ENCODE measurements at places on chromosomes 6 and 20.

DNA sequence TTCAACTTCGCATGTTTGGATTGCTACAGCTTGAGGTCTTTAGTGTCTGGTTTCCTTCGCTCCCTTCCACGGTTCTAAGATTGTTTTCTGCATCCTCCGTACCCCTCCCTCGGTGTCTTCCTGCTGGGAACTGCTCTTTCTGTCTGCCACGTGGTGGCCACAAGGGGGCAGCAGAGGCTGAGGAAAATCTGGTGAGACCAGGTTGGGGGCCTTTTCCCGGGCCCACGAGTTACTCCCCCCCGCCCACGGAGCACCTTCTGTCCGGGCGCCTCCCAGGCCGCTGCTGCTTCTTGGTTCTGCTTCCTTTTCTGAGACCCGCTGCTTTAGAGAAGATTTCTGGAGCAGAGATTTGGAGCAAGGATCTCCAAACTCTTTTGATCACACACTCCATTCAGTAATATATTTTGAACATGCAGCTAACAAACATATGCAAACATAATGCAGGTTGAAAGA is 21.1 kb upstream of the NOTCH4 start:
- peak; percentile 47 for DNase-seq

DNA sequence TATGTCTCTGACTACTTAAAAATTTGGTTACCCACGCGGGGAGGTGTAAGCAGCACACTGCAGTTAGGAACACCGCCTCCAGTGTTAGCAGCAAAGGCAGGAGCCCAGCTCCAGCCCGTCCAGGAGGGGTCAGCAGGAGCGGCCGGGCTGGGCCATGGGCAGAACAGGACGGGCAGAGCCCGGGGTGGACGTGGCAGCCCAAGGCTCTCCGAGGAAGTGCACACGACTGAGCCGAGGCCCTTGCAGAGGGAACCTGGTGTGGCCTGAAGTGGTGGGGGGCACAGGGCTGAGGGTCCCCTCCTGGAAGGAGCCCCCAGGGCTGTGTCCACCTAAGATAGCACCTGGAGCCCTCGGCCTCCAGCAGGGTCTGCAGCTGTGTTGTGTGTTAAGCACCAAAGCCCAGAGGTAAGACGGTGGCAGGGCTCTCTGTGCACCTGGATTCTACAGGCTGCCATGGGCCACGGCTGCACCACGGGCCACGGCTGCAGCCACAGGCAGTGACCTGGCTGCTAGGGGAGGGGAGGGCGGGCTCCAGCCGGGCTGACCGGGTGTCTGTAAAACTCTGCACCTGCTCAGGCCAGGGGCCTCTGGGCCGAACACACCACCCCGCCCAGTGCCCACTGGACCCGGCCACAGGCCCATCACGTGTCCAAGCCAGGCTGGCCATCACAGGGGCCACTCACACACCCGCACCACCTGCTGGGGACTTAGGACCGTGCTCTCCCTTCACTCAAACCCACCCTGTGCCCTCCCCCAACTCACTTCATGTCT is 6.6 kb downstream of the SLC2A4RG start:
- DNase-seq: no peak

DNA sequence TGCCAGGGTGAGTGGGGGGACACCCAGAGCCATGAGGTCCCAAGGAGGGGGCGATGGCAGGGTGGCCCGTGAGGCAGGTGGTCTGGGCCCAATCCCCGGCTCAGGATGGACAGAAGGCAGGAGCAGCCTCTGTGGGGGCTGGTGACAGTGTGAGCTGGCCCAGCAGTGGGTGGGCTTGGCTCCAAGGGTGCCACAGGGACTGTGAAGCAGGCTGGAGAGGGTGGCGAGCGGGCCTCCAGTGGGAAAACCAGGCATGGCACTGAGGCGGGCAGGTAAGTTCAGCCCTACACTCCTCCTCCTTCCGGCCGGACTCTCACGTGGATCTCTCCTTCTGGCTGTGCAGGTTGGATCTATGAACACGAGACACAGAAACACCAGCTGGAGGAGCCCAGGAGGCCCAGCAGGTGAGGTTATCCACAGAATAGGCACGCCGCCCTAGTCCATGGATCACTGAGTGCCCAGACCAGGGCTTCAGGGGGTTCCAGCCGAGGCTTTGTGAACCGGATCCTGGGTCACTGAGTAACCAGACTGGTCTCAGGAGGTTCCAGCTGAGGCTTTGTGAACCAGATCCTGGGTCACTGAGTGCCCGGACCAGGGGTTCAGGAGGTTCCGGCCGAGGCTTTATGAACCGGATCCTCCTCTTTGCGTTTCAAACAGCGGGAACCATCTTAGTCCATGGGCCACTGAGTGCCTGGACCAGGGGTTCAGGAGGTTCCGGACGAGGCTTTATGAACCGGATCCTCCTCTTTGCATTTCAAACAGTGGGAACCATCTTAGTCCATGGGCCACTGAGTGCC is 76.4 kb upstream of the BHLHE23 start:
- DNase-seq: no peak

GRCh38 chr6:84500726-84501125 is 263.7 kb downstream of the TBX18 start:
- no peak for DNase-seq

DNA sequence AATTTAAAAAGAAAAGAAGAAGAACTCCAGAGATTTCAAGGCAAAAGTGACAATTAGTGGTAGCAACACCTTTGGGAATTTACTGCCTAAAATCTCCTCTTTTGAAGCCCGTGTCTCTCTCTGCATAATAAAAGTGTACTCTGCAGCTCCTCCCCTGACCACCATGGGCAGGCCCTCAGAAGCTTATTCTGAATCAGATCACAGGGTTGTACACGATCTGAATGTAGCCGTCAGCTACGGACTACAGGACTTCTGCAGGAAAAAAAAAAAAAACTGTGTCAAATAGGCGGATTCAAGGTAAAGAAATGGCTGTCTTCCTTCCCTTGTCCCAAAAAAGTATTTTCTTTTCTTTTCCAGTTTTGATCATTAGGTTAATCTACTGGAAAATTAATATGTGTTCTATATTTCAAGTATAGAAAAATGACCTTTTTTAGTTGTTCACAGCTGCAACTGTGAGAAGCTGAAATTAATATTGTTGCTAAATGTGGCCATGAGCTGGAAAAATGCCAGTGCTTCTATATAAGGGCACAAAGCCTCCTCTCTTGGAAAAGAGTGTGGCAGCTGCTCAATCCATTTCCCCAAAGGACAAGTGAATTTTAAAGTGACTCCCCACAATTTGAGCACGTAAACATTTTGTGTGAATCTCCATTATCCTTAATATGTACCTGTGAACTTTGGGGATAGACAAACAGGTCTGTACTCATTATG is 397.4 kb downstream of the C6orf118 start:
- no peak for DNase-seq

DNA sequence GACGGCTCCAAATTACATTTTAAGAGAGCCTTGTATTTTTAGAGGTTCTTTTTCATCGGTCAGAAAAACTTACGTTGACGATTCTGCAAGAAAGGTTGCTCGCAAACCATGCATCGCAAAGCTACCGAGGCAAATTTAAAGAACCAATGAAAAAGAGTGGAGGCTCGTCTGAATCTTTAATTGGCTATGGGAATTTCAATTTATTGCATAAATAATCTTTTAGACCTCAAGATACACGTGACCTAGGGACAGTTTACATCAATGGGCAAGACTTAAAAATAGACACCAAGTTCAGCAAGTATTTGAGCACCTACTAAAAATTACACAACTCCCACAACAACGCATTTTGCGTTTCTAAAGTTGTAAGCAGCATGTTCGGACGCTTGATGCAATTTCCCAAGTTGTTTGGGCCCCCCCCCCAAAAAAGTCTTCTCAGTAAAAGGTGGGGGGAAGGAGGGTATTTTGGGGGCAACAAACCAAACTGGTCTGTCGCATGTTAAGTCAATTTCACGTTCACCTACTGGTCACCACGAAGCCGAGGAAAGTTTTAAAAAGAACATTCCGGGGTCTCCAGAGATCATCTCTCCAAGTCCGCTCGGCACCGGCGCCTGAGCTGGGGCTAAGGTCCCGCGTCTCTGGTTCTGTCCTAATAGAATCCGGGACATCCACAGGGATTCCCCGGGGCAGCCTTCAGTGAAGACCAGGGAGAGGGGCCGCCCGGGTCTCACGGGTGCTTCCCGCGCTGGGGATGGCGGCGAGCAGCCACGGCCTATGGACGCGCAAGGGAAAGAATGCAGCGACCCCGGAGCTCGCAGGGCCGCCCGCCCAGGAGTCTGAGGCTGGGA is 851 bp downstream of the SNX5 start:
- no peak for DNase-seq

GRCh38 chr6:21613809-21614208 is 20.3 kb downstream of the SOX4 start:
- no peak for DNase-seq

- no peak for DNase-seq
Observed at GRCh38 chr20:56433880-56434255, 21.8 kb downstream of the CASS4 start.

DNA sequence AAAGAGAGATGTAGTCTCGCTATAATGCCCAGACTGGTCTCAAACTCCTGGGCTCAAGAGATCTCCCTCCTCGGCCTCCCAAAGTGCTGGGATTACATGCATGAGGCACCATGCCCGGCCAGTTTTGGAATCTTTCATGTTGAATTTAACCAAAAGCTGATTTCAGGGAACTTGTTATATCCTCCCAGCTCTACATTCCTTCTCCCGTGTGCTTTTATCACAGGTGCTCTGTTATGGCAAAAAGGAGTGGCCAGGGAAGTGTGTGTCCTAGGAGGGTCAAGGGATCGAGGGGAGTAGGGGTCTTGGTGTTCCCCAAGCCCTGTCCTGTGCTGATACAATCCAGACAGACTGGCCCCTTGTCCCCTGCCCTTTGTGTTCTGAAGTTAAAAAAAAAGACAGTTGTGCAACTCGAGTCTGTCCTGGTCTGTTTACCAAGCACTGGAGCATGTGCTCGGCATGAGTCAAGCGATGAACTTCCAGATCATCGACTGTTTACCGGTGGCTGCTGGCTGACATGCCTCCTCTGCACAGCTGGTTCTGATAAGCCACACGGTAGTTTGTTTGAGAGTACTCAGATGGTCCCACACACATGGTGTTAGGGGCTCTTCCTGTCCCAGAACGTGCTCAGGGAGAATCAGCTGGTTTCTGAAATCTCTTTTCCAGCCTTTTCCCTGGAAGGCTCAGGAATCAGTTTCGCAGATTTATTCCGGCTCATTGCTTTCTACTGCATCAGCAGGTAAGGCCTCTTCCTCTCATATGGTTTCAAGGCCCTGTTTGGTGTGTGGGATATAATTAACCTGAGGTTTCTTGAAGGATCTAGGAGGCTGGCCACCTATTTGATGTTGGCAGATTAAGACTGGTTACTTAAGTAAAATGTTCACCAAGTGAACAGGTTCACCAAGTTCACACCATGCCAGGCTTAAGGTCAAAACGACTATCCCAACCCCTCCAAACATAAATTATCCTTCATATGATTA is 52.6 kb upstream of the NAA20 start:
- no peak for DNase-seq

GRCh38 chr20:46204594-46205186 is 86.6 kb downstream of the CD40 start:
- no peak for DNase-seq

DNA sequence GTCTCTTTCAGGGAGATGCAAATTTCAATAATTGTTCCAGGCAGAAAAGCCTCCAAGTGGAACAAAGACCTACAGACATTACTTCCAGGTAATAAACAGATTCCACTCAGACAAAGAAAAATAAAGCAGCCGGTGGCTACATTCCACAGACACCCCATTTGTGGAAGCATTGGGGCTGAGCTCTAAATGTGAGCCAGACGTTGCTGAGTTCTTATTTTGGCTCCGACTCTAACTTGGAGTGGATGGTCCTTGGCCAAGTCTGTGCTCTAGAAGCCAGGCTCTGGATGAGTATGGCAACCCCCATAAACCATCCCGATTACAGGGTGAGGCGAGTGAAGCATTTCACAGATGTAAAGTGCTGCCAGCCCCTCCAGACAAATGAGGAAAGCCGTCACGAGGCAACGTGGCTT is 6.6 kb downstream of the TRAM2 start:
- no peak for DNase-seq

DNA sequence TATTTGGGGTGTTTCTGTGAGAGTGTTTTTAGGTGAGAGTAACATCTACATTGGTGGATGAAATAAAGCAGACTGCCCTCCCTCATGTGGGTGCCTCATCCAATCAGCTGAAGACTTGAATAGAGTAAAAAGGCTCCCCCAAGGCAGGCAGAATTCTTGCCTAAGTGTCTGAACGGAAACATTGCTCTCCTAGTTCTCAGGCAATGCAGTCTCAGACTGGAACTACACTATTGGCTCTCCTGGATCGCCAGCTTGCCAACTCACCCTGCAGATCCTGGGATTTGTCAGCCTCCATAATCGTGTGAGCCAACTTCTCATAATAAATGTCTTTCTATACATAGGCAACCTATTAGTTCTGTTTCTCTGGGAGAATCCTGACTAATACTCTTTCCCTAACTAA is 5.5 kb upstream of the TMEM170B start:
- DNase-seq: no peak

DNA sequence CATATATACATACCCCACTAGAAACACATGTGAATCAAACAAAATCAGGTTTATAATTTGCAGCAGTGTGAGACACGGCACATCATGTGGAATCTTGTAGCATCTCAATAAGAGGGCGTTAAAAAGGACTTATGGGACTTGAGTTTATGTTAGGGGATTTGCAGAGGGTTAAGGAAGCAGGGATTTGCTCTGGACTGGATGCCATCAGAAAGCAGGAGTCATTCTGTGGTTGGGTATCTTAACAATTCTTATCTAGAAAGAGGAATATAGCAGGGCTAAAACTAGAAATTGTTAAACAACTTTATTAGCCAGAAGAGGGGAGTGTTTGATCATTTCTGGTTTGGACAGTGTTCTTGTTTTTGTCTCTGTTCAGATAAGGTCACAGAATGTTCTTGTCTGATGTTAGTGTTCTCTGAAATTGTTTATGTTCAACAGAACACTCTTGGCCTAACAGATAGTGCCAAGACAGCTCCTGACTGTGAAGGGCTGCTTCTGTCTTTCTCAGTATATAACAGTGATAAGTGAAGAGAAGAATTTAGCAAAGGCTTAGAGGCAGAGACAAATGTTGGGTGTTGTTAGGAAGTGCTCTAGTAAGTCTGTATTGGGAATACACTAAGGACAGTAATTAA is 39.2 kb downstream of the LIN28B start:
- no peak for DNase-seq

DNA sequence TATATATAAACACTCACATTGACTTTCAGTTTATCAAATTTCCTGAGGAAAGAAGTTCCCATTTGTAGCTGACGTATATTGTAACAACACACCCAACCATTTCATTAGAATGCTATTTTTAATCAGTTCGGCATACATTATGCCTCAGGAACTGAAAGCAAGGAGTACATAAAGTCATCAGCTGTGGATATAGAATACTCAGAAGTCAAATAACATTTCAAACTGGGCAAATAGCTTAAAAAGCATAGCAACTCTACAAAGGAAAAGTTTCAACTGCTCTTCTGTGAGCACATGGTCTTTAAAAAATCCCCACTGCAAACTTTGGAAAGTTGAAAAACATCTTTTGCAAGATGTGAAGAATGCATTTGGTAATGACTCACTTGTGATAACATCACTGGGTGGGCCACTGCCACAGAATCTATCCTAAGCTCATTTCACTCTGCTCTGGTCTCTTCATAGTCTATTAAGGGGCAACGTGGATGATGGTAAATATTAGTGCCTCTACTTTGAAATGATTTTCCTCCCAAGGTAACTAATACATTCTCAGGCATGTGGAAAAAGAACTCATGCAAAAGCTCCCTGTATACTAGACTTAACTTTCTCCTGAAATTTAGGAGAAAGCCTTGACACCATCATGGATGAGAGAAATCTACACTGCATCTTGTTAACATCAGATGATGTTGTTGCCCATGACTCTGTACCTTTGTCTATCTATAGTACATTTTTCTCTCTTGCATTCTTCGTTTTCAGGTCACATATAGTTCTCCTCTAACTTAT is 49.2 kb downstream of the FYN start:
- no peak for DNase-seq

Measured in stimulated activated CD4-positive, alpha-beta T cell treated with anti-CD3 and anti-CD28 coated beads, Interleukin-15, amount 100 ng/mL, for 1 hour (primary cell).